HT1080 (cell line): ENCODE measurements at places on chromosomes 11 and 22. TPM values are rescaled to one million over a fixed set of nuclear protein-coding genes. Genes with fewer than 3 reads are reported as not detected.
A peak's percentile ranks its signal among the peaks of the same experiment; 100 is the strongest.

DNA sequence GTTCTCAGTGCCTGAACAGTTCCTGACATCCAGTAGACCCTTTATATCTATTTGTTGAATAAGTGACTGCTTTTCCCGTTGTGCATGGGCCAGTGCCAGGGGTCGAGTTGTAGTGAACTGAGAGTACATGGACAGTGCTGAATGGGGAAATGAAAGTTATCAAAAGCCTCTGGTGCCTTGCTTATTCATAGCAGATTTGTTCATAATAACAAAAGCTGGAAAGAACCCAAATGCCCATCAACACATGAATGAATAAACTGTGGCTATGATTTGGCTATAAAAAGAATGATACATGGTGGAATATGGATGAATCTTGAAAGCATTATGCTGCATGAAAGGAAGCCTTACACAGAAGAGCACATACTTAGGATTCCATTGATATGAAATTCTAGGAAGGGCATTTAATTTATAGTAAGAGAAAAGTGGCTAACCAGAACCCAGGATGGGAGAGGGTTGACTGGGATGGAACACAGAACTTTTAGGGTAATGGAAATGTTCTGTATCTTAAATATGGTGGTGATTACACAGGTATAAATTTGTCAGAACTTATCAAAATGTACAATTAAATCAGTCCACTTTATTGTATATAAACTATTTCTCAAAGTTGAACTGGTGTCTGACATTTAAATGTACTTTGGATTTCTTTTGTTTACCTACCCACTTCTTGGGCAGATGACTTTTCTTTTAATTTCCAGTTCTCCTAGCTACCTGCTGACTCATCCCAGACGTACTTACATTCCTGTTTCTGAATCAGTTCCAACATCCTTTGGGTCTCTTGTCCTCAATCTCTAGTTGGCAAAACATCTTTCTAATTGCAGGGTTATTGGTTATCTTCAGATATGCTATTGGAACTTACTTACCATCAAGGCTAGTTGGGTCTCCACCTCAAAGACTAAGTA lies 42.8 kb downstream of the PACS1 start:
- peak; percentile 91 for DNase-seq

The KDM4E gene
- total RNA-seq: not detected in 2 replicates

DNA sequence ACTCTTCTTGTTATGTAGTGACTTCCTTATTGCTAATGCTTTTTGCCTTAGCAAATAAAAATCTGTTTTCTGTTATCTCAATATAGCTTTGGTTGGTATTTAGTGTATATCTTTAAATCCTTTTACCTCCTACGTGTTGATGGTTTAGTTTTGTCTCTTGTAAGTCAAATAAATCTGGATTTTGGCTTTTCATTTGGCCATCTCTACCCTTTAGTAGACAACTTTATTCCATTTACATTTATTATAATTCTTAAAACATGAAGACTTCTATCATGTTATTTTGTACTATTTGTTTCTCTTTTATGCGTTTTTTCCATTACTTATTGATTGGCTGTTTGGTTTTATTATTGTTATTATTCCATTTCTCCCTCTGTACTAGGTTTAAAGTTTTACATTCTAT lies 19.5 kb upstream of the ALKBH3 start:
- no peak for DNase-seq

DNA sequence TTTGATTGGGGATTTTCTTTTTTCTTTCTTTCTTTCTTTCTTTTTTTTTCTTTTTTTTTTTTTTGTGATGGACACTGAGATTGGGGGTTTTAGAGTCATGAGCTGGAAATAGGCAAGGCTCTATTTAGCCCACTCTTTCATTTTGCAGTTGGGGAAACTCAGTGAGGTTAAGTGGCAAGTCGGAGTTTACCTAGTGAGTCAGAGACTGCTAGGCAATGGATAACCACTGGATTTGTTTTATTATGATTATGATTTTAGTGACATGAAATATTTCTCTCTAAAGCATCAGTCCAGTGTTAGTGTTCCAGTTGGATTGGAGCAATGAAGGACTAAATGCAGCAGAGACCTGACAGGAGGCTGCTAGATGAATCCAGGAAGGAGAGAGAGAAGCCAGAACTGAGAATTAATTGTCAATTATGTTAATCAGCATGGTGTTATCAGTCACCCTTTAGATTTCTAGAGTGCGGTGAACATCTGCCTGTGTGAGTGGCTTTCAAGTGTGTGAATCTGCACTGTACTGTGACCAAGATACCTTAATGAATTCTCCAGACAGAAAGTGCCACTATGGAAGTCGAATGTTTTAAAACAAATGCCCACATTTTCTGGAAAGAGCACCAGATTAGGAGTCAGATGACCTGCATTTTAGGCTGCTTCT lies 10.9 kb downstream of the BMAL1 start:
- no peak for DNase-seq

- no peak for DNase-seq
These were observed 68.7 kb upstream of the NECTIN1 start for GRCh38 chr11:119797736-119798135.

DNA sequence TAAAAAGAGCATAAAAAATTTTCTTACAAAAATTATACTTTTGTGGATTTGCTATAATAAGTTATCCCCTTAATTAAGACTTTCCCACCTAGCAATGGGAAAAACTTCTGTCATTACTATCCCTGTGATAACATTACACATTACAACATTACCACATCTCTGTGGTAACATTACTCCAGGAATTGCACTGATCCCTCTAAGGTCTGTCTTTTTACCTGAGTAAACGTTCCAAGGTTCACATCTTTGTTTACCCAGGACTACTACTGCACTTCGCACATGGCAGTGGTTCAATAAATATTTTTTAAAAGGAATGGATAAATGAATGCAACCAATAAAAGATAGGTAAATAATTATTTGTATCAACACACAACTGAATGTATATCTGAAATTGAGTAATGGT lies 92.4 kb upstream of the NOX4 start:
- DNase-seq: no peak

DNA sequence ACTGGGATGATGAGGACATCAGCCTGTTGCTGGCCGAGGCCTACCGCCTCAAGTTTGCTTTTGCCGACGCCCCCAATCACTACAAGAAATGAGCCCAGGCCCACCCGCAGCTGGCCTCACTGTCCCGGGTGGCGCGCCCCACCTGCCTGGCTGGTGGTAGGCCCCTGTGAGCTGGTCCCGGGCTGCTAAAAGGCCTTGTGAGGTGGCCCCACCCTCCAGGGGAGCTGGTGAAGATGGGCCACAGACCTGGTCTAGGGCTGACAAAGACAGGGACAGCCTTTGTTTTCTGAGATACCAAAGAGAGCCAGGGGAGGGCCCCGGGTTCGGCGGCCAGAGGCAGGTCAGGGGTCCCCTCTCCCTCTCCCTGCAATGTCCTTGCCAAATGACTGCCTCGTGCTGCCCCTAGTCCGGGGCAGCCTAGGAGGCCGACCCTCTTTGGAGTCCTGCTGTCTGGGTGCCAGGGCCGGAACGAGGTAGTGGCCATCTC lies 411.1 kb downstream of the TBC1D22A start:
- DNase-seq: no peak

- no peak for DNase-seq
These were observed 223.8 kb downstream of the LRRC4C start for GRCh38 chr11:41235668-41236067.

The NADSYN1 gene
- 27.1 and 35.6 TPM in 2 replicates for total RNA-seq

DNA sequence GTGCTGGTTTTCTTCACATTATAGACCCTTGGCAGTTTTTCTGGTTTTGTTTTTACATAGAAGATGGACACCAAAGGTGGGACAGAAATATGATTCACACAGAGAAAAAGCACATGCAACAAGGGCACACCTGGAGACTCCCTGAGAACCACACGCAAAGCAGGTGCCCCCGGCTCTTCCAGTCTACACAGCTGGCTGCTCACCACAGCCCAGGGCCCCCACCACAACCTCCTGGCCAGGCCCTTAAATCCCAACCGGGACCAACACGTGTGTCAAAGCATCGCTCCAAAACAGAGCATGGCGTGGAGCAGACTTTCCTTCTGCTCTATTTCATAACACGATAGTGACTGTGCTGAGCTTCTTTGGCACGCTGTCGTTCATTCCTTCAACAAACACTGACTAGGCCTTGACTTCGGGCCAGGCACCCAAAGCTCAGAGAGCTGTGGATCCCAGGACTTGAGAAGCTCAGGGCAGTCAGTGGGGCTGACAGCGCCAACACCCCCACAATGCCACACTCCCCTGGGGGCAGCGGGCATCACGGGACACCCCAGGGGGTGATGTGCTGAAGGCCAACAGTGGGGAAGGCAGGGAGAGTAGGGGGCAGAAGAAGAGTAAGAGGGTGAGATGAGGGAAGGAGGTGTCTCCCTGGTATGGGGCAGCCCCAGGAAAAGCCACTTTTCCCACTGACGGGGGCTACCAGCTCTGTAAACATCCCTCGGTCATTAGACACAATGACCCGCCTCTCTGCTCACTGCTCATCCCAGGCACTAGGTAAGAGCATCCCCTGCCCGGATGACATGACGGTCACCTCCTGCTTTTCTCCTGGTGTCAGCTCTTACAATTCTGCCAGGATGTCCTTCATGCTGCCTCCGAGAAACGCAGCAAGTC lies 26.0 kb downstream of the CELSR1 start:
- no peak for DNase-seq

The IL17REL gene
- not detected in 2 replicates for total RNA-seq

- no peak for DNase-seq
These were observed 51.4 kb upstream of the ACAT1 start for GRCh38 chr11:108069947-108070346.
